Hematopoietic multipotent progenitor cell treated with erythropoietin and hydrocortisone succinate and interleukin-3 and kit ligand, for 6 days (in vitro differentiated cells): ENCODE measurements at places on chromosomes 1 and 21.
A peak's percentile ranks its signal among the peaks of the same experiment; 100 is the strongest.

- DNase-seq = no peak
Measured at GRCh38 chr1:62954758-62955157, 170.8 kb downstream of the ATG4C start.

GRCh38 chr1:33818071-33818470, 45.8 kb upstream of the HMGB4 start:
- no peak for DNase-seq

GRCh38 chr1:25878690-25879089, 3.2 kb upstream of the PAQR7 start:
- DNase-seq = no peak

DNA sequence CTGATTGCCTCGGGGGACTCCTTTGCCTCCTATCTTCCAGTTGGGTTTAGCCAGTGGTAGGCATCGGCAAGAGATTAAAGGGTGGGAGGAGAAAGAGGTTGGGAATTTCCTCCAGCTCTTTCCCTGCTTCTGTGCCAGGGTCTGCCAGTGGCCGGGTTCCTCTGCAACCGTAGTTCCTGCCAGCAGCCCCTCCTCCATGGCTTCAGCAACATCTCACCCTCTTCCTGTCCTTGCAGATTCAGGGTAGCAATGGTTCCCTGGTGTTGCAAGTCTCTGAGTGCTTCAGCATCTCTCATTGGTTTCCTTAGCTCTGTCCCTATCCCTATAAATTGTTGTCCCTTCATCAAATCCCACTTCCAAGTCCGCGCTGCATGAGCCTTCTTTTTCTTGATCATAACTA, 223.1 kb upstream of the JUN start:
- no peak for DNase-seq

DNA sequence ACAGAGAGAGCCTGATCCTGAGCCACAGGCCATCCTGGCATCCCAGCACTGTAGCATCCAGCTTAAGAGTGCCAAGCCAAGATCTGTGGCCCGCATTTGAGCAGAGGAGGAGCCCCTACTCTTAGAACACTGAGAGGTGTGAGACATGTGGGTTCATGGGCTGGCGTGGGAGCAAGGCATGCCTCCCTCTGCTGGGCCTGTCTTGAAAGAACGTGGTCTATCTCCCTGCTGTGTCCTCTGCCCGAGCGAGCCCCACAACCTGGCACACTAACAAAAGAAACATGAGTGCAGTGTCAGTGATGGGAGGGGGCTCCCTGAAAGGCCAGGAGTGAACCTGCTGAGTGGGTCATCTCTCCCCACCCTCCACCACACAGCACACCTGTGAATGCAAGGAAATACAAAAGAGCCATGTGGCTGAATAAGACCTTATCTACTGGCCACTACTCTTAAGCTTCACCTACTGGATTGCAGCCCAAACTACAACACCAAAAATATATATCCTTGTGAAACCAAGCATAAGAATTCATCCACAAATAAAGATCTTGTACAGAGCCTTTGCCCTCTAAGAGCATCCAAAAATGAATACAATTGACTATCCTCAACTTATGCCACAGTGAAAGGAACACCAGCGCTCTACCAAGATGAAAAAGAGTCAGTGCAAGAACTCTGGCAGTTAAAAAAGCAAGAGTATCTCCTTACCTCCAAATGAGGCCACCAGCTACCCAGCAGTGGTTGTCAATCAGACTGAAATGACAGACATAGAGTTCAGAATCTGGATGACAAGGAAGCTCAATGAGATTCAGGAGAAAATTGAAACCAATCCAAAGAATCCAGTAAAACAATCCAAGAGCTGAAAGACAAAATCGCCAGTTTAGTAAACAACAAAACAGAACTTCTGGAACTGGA, 259.4 kb upstream of the DAB1 start:
- DNase-seq = no peak

GRCh38 chr1:8364528-8365442, 46.9 kb downstream of the SLC45A1 start:
- DNase-seq = no peak

DNA sequence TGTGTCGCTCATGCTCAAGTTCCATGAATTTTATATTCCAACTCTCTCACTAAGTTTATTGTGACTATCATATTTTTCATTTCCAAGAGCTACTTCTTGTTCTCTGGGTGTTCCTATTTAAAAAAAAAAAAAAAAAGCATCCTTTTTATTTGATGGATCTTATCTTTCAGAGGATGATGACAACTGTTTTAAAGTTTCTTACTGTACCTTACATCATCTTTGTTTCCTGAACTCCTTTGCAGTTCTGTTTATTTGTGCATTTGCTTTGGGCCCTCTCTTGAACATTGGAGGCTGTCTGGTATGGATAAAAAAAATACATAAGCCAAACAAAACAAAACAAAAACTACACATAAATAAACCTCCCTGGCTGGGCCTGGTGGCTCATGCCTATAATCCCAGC, 32.1 kb upstream of the FAM20B start:
- DNase-seq = no peak

DNA sequence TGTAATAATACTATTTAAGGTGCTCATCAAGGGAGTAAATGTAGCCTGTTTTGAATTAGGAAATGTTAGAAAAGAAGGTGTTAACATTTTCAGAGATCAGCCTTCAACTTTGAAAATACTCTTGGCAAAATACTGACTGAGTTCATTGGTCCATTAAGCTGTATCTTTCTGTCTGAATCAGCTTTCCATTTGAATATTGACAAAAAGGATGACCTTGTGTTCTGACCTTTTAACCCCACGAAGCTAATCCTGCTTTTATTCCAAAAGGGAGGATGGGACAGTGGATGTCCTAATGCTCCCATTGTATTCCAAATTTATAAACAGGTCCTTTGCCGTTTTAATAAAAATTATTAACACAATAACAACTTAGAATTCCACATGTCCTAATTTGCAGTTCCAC, 259.7 kb upstream of the NRIP1 start:
- no peak for DNase-seq

DNA sequence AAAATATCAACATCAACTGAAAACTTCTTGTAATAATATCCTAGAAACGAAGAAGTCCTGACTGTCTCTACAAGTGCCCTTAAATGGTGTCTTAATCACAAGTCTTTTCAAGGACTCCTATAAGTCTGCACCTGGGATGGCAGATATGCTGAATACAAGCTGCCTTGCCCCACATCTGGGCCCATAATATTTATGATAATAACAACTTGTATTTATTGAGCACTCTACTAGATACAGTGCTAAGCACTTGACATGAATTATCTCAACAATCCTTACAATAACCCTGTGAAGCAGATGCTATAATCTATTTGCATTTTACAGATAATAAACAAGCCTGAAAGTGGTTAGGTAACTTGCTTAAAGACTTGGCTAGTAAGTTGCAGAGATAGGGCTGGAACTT, 78.0 kb upstream of the ZNF648 start:
- peak; percentile 72 for DNase-seq

DNA sequence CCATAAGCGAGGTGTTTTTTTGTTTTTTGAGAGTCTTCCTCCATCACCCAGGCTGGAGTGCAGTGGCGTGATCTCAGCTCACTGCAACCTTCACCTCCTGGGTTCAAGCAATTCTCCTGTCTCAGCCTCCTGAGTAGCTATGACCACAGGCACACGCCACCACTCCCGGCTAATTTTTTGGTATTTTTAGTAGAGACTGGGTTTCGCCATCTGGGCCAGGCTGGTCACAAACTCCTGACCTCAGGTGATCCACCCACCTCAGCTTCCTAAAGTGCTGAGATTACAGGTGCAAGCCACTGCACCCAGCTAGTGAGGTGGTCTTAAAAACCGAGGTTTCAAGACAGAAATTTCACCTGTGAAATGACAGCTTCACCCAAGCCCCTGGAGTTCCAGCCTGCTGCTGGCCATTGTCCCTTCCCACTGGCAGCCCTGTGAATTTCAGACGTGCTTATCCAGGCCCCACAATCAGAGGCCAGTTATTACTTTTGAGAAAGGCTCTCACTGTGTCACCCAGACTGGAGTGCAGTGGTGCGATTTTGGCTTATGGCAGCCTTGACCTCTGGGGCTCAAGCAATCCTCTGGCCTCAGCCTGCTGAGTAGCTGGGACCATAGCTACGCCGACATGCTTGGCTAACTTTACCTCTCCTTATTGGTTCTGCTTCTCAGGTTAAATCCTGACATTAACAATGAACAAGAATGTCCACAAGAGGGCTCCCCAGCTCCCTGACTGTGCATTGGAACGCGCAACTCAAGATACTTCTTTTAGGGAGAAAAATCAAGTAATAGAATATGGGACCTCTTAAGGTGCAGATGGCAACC, 19.4 kb downstream of the ENO1 start:
- peak; percentile 90 for DNase-seq

DNA sequence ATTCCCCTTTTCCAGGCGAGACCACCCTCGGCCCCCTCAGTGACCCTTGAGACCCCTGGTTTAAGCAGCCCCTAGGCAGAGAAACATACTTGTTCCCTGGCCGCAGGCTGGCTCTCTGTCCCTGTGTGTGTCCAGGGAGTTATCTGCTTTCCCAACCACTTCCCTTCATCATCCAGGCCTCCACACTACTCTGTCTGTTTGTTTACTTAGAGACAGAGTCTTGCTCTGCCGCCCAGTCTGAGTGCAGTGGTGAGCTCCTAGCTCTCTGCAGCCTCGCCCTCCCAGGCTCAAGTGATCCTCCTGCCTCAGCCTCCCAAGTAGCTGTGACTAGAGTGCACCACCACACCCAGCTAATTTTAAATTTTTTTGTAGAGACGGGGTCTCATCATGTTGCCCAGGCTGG, 5.8 kb upstream of the VWA1 start:
- no peak for DNase-seq

GRCh38 chr1:95509989-95510388, 276.0 kb downstream of the RWDD3 start:
- no peak for DNase-seq
